ENCODE measurements at places on chromosomes 2 and 18.

GRCh38 chr18:75211002-75211621, 515 bp downstream of the TSHZ1 start:
- DNase-seq, result no peak

DNA sequence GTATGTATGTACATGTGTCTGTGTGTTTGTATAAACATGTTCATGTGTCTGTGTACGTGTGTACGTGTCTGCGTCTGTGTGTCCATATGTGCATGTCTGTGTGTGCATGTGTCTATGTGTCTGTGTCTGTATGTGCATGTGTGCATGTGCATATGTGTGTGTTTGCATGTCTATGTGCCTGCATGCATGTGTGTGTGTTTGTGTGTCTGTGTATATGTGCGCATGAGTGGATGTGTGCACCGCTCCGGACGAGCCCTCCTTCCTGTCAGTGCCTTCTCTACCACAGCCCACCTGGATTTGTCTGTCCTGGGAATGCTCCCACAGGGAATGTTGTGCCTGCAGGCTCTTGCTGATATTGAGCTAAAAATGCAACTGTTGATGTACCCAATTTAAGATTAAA, 113.3 kb upstream of the EPC2 start:
- DNase-seq, result no peak

- no peak for DNase-seq
Measured at GRCh38 chr2:215743066-215743465, 270.3 kb downstream of the MREG start.

- DNase-seq, result no peak
Measured at GRCh38 chr2:65059071-65059470, 2.9 kb downstream of the CEP68 start.

- no peak for DNase-seq
Measured at GRCh38 chr2:94987074-94988020, 38.2 kb upstream of the MAL start.

GRCh38 chr2:231523451-231524285, 6.6 kb downstream of the NMUR1 start:
- no peak for DNase-seq

GRCh38 chr2:233780771-233781170, 2.6 kb downstream of the MROH2A start:
- DNase-seq, result no peak

DNA sequence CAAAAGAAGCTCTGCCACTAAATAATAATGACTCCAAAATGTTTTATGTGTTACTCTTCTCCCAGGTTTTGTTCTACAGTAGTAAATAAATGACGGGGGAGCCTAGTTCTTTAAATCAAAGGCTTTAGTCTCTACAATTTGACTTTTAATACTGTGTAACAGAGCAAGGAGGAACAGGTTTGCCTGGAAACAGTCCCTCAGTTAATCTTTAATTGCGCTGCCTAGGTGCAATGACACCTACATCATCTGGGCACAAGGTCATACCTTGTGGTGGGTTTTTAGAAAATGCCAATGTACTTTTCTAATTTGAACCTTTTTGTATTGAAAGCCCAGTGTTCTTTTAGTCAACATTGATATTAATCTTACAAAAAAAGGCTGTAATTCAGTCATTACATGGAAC, 287.3 kb upstream of the SETBP1 start:
- DNase-seq, result no peak

DNA sequence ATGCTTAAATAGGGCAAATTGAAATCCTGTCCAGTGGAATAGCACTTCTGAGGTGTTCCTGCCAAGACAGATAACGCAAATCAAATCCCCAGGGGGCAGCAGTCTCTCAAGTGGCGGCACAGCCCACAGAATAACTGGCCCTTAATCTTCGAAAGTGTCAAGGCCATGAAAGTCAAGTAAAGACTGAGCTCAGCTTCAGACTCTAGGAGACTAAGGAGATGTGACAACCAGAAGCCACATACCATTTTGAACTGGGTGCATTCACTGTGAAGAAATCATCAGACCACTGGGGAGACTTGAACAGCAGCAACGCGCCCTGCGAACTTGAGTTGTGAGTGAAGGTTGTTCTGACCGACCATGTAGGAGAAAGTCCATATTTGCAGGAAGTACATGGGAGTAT, 66.0 kb upstream of the ASAP2 start:
- no peak for DNase-seq

DNA sequence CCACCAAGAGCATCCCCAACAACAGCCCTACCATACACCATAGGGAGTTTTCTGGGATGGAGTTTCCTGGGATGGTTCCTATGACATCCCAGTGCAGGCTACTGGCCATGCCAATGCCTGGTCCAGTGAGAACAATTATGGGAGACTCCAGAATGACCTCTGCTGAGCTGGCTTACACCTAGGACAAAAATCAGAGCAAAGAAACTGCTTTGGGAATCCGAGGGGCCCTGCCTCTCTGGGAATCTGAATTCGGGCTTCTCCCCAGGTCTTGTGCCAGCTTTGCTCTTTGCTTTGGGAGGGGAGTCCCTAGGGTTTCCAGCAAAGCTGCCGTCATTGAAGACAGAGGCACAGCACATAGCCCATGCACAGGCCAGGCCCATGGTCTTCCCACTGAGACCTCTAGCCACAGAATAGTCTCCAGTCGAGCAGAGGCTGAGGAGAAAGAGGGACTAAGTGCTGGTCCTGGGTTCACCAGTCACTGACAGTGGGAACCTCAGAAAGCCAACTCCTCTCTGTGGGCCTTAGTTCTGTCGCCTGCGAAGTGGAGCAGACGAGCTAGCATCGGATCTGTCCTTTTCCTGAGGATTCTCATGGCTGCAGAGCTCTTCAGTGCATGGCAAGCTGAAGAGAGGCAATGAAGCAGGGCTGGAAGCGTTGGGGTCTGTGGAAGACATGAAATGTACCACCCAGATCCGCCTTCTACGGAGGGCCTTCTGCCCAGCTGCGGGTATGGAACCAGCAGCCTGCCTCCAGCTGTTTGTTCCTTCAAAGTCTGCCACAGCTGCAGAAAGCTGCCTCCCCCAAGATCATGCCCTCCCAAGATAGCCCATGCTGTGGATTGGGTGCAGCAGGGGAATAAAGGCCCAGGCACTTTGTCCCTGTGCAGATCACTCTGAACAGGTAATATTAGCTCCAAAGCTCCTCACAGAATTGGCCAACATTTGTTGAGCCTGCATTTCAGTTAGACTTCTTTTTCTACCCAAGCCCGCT, 11.2 kb upstream of the LBH start:
- no peak for DNase-seq

DNA sequence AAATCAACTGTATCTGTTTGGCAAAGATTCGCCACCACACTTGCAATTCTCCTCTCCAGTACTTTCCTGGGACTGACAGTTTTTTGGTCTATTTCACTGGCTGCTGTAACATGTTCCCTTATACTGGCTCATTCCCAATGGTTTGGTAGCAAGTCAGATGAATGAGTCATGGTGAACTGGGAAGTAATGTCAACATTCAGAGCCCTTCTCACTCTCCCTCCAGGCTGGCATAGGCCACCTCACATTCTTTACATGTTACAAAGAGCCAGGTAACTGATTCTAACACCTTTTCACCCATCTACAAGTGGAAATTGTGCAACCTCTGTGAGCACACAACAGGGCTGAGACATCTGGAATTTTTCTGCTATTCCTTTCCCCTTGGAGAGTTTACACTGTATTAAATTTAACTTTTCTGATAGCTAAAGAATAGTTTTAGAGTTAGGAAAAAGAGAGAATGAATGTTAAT, 111.3 kb upstream of the TLK1 start:
- DNase-seq, result peak; percentile 85

- no peak for DNase-seq
Measured at GRCh38 chr2:197324801-197325200, 14.2 kb upstream of the ANKRD44 start.

DNA sequence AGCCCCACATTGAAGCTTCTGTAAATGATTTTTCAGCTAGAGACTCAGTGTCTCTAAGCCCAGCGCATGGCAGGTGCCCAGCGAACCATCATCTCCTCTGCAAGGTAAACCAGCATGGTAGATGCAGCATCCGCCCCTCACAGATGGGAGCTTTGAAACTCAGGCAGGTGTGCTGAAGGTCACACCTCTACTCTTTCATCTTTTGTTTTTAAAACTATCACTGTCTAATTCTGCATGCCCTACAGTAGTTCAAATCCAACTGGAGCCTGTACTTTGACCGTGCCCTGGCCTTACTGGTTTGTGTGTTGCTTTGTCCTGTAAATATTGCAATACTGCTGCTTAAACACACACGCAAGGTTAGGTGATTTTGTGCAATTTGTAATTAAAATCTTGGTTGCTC, 831.1 kb downstream of the GALR1 start:
- DNase-seq, result no peak

DNA sequence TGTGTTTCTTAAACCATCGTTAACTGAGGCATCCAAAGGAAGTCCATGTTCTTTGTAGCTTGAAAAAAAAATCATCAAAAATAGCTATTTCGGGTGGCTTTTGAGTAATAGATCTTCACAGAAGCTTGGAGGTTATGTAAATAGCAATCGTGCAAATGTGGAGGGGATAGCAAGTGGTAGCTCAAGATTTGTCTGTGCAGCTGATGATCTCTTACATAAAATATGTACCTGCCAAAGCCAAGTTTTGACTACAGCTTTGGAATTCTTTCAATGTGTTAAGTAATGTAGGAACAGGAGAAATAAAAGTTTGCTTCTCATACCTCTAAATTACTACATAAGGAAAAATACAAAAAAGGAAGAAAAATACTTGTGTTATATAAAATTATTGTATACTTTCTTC, 1432.0 kb downstream of the DPP10 start:
- no peak for DNase-seq

DNA sequence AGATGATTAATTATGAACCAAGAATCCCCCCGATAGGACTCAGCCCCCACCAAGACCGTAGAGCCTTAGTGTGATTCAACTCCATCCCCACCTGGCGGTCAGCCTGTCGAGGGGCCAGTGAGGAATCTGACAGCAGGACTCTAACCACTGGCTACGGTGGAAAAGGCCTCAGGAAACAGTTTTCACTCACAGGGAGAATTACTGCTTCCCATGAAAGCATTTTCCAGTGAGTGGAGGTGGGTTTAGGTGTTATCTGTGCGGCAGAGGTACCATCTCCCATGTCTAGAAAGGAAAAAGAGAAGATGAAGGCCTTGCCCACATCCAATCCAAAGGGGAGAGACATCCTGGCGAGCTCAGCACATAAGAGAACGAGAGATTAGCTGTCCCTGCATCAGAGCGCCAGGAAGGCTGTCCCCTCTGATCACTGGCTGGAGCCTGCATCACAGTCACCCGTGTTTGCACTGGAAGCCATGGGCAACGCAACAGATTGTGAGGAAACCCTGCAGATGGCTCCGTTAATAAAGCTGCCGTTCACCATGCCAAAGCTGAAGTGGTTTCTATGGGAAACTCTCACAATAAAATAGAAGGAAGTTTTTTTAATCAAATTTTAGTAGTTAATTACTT, 22.3 kb downstream of the COX7A2L start:
- DNase-seq, result no peak

- no peak for DNase-seq
Measured at GRCh38 chr18:44679914-44680272, 795 bp upstream of the SETBP1 start.

DNA sequence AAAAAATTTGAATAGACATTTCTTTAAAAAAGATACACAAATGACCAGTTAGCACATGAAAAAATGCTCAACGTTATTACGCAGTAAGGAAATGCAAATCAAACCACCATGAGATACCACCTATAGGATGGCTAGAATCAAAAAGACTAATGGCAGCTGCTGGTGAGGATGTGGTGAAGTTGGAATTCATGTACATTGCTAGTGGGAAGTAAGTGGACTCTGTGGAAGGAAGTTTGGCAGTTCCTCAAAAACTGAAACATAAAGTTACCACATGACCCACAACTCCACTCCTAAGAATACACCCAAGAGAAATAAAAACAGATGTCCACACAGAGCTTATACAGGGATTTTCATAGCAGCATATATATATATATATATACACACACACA, 51.2 kb downstream of the MBP start:
- no peak for DNase-seq

GRCh38 chr2:20452551-20452950, 5.7 kb downstream of the RHOB start:
- no peak for DNase-seq

- no peak for DNase-seq
Measured at GRCh38 chr2:109016376-109016775, 27.4 kb upstream of the EDAR start.

- DNase-seq, result no peak
Measured at GRCh38 chr2:72934683-72935610, 17.6 kb downstream of the EMX1 start.

- no peak for DNase-seq
Measured at GRCh38 chr2:75564026-75564688, 3.4 kb upstream of the EVA1A start.

- no peak for DNase-seq
Measured at GRCh38 chr18:37769826-37770225, 204.2 kb upstream of the CELF4 start.

GRCh38 chr2:64666810-64667438, 13.2 kb upstream of the SERTAD2 start:
- no peak for DNase-seq

- no peak for DNase-seq
Measured at GRCh38 chr2:225006730-225007129, 35.5 kb downstream of the DOCK10 start.

GRCh38 chr2:170514140-170514539, 201.0 kb upstream of the SP5 start:
- DNase-seq, result no peak

- DNase-seq, result no peak
Measured at GRCh38 chr2:220555961-220556630, 928.7 kb downstream of the SLC4A3 start.

DNA sequence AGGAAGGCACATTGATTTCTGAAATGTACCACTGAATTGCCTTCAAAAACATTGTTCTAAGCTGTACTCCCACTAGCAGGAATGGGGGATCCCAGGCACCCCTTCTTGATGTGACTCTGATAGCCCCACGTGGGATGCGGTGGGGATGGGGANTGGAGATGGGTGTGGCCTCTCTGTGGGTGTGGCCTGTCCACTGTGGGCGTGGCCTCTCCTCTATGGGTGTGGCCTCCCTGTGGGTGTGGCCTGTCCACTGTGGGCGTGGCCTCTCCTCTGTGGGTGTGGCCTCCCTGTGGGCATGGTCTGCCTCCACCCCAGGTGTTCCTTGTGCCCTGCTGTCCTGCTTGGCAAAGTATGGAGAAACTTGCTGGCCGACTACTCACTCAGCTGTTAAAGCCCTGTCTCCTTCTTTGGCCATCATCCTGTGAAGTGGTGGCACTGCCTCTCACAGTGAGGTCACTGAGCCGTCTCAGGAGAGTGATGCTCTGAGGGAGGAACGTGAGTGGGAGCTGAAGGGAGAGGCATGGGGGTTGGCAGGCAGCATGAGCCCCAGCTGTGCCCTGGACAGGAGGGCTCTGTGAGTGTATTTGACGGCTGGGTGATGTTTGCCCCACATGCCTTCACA, 6.7 kb upstream of the PARD6G start:
- DNase-seq, result no peak

GRCh38 chr18:9637036-9637767, 22.8 kb upstream of the PPP4R1 start:
- DNase-seq, result no peak
